Activated CD4-positive, alpha-beta T cell treated with anti-CD3 and anti-CD28 coated beads for 1 hour (primary cell): ENCODE measurements at places on chromosomes 1 and 21.

GRCh38 chr1:43464681-43465504, 11.2 kb upstream of the HYI start:
- DNase-seq: no peak

DNA sequence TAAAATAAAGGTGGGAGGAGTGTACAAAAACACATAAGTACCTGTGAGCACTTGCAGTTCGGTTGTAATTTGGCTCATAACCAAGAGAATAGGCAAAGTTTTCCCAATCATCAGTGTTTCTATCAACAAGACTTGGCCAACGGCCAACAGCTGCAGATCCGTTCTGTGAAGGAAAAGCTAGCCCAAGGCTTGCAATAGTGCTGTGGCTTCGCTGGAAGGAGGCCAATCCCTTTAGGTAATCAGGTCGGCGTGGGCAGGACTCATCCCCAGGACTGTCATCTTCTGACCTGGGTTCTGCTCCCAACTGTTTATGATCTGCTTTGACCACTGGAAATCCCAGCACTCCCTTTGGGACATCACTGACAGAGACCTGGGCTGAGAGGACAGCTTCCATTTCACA, 107.8 kb downstream of the LYST start:
- no peak for DNase-seq

DNA sequence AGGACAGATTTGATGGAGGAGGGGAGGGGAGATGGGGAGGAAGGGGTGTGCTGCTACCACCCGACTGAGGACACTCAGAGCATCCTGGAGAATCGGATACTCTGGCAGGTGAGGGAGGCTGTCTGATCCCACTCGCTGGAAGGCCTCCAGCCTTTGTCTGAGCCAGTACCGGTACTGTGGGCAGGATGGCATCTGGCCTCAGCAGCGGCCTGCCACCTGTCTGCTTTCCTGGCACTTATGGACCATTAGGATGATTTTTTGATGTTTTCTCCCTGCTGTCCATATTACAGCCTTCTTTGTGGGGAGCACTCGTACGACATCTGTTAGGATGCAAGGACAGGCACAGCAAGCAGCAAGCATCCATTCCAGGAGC, 11.5 kb downstream of the ATP2B4 start:
- no peak for DNase-seq

GRCh38 chr21:45992301-45993209, 11.0 kb downstream of the COL6A1 start:
- DNase-seq: peak; percentile 3

DNA sequence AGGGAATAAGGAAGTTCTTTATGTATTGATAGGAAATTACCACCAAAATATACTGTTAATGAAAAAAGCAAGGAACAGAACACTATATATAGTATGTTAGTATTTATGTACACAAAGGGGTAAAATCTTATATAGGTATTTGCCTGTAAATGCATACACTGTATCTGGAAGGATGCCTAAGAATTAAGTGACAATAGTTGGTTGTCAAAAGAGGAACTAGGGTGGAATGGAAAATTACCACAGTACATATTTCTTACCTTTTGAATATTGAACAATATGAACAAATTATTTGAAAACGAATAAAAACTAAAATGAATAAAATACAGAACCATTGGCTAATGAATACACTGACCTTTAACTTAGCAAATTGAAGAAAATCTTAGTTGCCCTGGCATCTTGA, 13.6 kb downstream of the ARPC5 start:
- no peak for DNase-seq

- DNase-seq: no peak
These were observed 2.6 kb upstream of the DYRK1A start for GRCh38 chr21:37363936-37364335.

- no peak for DNase-seq
These were observed 235.3 kb upstream of the ESRRG start for GRCh38 chr1:216958569-216958968.

- DNase-seq: no peak
These were observed 16.3 kb downstream of the AGPAT3 start for GRCh38 chr21:43881283-43881682.
